ENCODE measurements at places on chromosomes 16 and 17. TPM values are rescaled to one million over a fixed set of nuclear protein-coding genes. Genes with fewer than 3 reads are reported as not detected.

Gene LRRC37B
- 21.7 TPM for total RNA-seq

Gene TMEM238L
- 12.4 TPM for total RNA-seq

Gene C16orf89
- total RNA-seq, result 10.0 TPM

Gene EVI2A
- 2.7 TPM for total RNA-seq

Gene STH
- total RNA-seq, result not detected

Gene KRTAP4-3
- total RNA-seq, result not detected

Gene WNT9B
- 1.1 TPM for total RNA-seq

Gene RHBDF1
- 49.0 TPM for total RNA-seq

Gene CD300E
- 0.73 TPM for total RNA-seq

Gene KIF22
- total RNA-seq, result 34.3 TPM

Gene ADGRG1
- total RNA-seq, result 201 TPM

Gene ST6GALNAC1
- 11.3 TPM for total RNA-seq

Gene FLII
- 307 TPM for total RNA-seq

Gene SPATA22
- not detected for total RNA-seq

Gene FBXO47
- total RNA-seq, result not detected

Gene CRYBA1
- total RNA-seq, result not detected

Gene TMEM114
- total RNA-seq, result not detected

Gene PCTP
- total RNA-seq, result 33.9 TPM

Gene SHISA6
- total RNA-seq, result 5.4 TPM

Gene NLGN2
- 22.3 TPM for total RNA-seq

Gene C16orf86
- total RNA-seq, result 2.7 TPM

Gene VTN
- total RNA-seq, result 1.0 TPM

Gene PRDM7
- total RNA-seq, result not detected

Gene CHST5
- total RNA-seq, result 0.26 TPM

Gene YBX2
- total RNA-seq, result not detected

Gene CCDC144A
- total RNA-seq, result 11.0 TPM

Gene TBC1D3
- not detected for total RNA-seq

Gene FOXN1
- total RNA-seq, result 1.5 TPM

Gene TBC1D3B
- 13.6 TPM for total RNA-seq

Gene HSD17B2
- 47.8 TPM for total RNA-seq

Gene NRN1L
- total RNA-seq, result not detected

Gene USH1G
- 1.4 TPM for total RNA-seq

Gene SOST
- total RNA-seq, result not detected

Gene CLEC18A
- 2.2 TPM for total RNA-seq

Gene MT1A
- total RNA-seq, result 22.3 TPM

Gene CCL13
- 2.1 TPM for total RNA-seq

Gene ABCA10
- total RNA-seq, result 9.8 TPM

Gene CACNG5
- not detected for total RNA-seq

All from ureter (tissue), 1 donor.